ENCODE measurements at places on chromosomes 3 and 15.

- no peak for DNase-seq
Observed at GRCh38 chr15:31302778-31303725, 23.6 kb upstream of the KLF13 start.

DNA sequence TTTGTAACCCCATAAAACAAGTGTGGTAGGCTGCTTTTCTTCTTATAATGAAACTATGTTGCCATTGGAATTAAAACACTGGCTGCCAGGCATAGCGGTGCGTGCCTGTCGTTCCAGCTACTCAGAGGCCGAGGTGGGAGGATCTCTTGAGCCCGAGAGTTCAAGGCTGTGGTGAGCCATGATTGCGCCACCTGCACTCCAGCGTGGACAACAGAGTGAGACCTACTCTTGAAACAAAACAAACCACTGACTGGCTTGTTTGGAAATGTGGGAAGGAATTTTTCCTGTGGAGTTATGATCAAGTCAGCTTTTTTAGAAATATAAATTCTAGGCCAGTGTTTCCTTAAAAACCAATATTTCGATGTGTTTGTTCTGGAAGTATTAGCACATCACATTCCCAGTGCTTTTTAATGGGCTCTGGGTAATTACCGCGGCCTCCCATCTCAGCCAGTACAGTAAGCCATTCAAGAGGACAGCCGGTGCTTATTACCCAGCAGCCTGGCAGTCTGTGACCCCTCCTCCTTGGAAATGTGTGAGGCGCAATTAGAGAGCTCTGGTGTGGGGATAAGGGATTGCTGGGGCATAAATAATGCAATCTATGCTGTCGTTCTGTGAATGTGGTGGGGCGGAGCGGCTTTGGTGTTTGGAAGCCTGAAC is 58.3 kb upstream of the TRAK1 start:
- no peak for DNase-seq

GRCh38 chr3:196684548-196685407 is 27.3 kb downstream of the CEP19 start:
- DNase-seq = no peak

DNA sequence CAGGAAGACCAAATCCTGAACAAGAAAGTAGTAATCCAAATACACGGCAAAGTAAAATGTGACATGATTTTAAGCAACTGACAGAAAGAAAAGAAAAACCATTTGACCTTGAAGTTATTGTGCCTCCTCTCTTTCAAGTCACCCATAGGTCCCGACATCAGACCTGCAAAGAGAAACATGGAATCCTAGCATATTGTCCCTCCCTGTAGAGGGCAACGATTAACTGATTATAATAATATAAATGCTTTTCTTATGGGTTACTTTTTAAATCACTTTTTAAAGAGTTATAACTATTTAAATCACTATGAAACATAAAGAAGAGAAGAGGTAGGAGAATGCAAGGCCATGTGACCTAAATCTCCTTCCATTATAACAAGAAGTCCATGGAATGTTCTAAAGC is 143.2 kb upstream of the LIPC start:
- DNase-seq = no peak

DNA sequence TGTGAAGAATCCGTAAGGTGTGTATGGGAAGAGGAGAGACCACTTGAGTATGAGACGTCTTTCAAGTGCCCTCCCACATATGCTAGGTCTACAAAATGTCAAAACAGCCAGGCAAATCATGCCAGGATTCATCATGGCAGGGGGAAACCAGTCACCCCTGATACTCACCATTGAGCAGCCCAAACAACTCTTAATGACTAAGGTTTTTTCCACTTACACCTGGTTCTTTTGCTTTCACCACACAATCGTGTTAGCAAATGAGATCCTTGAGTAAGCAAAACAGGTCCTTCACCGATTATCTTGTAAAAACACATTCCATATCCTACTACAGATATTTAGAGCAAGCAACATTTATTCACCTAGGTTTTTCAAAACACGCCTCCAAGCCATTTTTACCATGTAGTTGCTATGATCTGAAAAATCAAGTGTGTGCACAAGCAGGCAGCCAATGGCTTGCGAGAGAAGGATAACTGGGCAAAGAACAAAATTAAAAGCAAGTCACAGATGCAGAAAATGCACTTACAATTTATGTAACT is 177.5 kb upstream of the LPP start:
- no peak for DNase-seq

- no peak for DNase-seq
Observed at GRCh38 chr15:38072348-38073177, 138.1 kb downstream of the TMCO5A start.

DNA sequence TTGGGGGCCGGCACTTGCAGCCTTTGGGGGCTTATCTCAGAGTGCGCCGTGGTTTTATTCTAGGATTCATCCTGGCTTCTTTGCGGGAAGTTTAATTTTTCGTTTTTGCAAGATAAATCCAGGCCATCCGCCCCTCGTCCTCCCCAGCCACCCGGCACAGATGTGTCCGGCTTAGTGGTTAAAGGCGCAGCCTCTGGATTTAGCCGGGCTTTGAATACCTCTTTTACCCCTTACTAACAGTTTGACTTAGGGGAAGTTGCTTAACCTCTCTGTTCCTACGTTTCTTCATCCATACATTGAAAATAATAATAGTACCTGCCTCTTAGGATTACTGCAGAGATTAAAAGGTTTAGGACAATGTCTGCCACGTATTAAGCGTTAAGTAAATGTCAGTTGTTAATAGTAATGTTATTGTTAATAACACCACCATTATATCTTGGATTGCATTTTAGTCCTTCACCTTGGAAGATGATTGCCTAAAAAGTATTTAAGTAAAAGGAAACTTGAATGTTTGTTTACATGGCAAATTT is 714 bp downstream of the ECT2 start:
- DNase-seq = no peak

DNA sequence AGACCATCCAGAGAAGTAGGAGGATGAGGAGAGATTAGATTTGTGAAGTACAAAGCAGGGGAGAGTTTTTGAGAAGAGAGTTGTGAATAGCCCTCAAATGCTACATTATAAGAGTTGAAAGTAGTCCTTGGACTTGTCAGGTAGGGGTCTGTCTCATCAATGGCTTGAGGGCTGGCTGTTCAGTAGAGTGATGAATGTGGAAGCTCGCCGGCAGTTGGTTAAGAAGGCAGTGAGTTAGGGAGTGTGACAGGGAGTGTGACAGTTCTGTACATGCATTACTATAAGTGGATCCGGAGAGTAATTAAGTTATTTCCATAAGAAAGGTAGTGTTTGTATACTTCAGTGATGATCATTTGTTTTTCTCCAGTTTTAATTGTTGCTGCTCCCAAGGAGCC is 32.5 kb downstream of the SLMAP start:
- no peak for DNase-seq

- DNase-seq = no peak
Observed at GRCh38 chr15:64870353-64870752, 28.6 kb downstream of the PLEKHO2 start.

- no peak for DNase-seq
Observed at GRCh38 chr15:64045101-64045435, 1.2 kb downstream of the DAPK2 start.

GRCh38 chr3:81245043-81245442 is 516.4 kb downstream of the GBE1 start:
- no peak for DNase-seq

DNA sequence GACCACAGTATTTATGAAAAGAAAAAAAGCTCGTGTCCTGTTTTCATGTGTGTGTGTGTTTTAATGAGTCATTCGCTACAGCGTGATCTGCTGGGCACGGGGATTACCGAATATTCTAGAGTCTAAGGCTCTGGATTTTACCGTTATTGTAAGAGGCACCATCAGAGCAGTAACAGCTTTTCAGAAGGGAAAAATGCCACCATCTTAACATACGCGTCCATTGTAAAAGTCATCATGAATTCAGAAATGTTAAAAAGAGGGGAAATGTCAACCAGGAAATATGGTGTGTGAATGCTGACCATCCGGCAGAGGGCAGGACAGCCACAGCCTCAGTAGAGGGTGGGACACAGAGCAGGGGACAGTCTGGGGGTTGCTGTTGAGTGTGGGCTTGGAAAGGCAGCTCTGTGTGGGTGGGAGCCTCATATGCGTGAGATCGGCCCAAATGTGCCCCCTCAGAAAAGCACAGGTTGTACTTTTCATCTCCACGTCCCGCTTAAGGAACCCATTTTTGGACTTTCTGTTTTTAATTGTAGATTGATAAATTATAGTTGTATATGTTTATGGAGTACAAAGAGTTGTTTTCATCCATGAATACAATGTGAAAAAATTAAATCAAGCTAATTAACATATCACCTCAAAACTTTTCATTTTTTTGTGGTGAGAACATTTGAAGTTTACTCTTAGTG is 69.6 kb downstream of the ASB7 start:
- no peak for DNase-seq

DNA sequence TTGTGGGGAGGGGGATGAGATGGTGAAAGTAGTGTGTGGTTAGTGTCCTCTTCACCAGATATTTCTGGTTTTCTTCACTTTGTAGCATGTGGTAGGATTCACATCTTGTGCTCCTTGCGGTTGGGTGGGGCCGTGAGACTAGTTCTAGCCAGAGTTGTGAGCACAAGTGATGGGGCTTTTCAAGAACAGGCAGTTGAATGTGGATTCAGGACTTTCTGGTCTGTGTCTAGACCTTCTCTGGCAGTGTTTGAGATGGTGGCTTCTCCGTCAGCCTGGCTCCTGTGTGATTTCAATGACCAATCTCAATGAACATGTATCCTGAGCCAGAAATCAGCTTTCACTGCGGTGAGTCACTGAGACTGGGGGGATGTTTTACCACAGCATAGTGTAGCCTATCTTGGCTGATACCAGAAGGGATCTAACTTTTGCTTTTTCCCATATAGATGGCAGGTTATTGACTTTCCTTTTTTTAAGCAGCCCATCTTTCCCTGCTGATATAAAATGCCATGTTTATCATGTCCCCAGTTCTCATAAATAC is 82.6 kb downstream of the RPLP1 start:
- no peak for DNase-seq

- DNase-seq = no peak
Observed at GRCh38 chr15:32739522-32740063, 21.8 kb downstream of the GREM1 start.

DNA sequence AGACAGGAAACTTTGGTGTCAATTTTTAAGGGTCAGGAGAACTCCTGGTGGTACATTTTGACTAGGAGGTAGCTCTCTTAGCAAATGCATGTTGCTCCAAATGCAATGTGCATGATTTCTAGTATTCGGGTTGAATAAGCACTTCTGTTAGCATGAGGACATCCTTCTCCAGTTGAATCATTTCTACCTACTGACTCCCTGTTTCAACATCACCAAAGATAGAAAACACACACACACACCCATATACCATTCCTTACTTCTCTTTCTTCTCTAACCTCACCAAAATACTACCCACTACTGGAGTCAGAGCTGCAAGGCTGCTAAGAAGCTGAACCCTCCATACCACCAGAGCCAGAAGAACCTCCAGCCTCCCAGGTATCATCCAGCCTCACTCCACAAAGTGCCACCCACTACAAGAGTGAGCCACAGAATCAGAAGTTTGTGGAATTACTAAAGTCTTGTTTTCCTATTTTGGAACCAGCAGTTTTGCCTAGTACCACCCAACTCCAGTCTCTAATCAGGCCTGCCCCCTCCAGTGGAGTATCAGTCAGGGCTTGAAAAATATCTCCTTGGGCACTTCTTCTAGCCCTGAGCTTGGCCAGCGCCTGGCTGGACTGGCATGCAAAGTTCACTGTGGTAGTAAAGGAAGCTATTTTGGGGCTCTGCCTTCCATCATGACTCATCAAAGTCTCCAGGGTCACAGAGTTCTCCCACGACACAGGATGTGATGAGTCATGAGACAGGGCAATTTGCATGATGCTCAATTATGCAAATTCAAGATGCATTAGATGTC is 110.3 kb downstream of the CYP19A1 start:
- DNase-seq = no peak
